SJSA1 (cell line): ENCODE measurements at places on chromosomes 4 and X. TPM values are rescaled to one million over a fixed set of nuclear protein-coding genes. Genes with fewer than 3 reads are reported as not detected.
A peak's percentile ranks its signal among the peaks of the same experiment; 100 is the strongest.

DNA sequence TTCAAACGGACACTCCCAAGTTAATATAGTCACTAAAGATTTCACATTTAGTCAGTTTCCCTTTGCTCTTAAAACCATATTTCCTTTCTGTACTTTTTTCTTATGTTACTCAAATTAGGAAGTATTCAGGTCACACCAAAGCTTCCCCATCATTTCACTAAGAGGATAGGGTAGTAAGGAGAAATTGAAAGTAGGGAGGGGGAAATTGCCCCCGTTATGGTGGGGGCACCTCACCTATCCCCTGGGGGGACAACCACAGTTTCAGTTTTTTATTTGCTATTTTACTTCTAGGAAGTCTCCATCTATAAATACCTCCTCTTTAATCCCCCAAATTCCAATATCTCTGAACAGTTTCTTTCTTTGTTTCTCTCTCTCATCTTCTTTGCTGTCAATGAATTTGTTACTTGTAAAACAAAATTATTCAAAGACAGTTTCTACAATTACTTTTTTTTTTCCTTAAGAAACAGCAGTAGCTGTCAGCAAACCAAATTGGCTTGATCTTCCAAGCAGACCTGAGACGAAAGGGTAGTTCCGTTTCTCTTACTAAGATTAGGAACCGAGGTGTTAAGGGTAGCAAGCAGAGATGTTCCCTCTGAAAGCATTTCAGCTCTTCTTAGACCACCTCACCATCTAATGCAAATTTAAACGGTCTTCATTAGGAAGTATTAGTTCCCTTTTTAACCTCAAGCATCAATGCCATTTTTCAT lies 160.2 kb upstream of the KLF3 start:
- no peak for DNase-seq

GRCh38 chrX:101931136-101931487 lies 715 bp downstream of the ZMAT1 start:
- DNase-seq, result no peak

GRCh38 chrX:96929036-96929435 lies 45.3 kb downstream of the RPA4 start:
- DNase-seq, result no peak

DNA sequence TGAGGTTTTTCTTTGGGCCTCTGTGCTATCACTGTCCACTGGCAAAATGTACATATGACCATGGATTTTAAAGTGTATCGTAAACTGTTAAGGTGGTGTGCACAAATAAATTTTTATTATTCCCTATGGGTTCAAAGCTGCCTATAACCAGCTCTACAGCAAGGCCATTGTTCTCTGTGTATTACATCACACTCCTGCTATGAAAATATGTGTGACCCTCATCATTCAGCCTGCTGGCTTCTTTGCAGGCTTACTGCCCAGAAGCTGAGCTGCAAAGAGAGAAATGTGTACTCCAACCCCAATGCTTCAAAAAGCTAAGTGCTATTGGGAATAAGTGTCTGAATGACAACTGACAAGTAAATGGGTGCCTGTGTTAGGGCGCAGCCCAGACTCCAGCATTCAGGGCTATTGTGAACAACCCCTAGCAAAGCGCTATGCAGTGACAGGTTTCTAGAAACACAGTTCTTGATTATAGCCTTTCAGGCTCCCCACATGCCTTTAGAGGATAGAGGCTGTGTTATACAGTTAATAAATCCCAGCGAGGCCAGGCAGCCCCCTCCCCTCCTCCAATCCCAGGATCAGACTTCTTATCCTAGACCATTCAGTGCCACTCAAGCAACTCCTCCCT lies 220.4 kb upstream of the RADX start:
- DNase-seq, result no peak

GRCh38 chr4:85149676-85150075 lies 183.2 kb upstream of the WDFY3 start:
- no peak for DNase-seq

- peak; percentile 82 for DNase-seq
Observed at GRCh38 chr4:182752158-182752910, 164.9 kb downstream of the DCTD start.

- peak; percentile 29 for DNase-seq
Observed at GRCh38 chr4:183074288-183074990, 24.6 kb upstream of the WWC2 start.

GRCh38 chrX:65706041-65706828 lies 38.8 kb downstream of the MSN start:
- peak; percentile 37 for DNase-seq

DNA sequence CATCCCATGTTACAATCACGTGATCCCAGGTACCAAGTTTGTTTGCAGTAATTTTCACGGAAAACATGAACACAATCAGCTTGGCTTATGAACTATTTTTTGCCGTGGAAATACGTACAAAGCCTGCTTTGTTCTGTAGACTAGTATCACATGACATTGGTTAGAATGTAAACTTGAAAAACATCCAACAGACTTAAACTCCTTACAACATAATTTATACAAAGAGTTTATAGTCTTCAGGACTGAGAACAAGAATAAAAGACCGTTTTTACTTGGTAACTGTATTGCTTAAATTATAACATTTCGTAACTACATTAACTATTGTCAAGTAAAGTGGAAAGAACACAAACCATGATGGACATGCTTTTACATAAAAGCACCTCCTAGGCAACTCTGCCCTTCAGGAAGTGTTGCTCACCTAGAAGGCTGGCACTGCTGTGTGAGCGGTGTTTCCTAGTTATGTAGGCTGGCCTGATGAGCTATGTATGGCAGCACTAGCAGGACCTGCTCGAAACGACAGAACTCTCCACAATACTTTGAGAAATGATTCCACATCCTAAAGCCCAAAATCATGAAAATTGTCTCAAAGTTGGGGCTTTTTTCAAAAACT lies 41.8 kb upstream of the WDR1 start:
- DNase-seq, result no peak

DNA sequence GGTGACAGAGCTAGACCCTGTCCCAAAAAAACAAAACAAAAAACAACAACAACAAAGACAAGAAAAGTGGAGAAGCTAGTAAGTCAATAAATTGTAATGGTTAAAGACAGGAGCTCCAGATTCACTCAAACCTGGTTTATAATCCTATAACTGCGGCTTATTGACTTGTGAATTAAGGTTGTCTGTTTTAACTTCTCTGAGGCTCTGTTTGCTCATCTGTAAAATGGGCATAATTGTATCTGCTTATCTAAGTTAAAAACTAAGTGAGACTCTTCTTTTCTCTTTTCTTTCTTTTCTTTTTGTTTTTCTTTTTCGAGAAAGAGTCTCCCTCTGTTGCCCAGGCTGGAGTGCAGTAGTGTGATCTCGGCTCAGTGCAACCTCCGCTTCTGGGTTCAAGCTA lies 84.9 kb downstream of the SOWAHB start:
- no peak for DNase-seq

DNA sequence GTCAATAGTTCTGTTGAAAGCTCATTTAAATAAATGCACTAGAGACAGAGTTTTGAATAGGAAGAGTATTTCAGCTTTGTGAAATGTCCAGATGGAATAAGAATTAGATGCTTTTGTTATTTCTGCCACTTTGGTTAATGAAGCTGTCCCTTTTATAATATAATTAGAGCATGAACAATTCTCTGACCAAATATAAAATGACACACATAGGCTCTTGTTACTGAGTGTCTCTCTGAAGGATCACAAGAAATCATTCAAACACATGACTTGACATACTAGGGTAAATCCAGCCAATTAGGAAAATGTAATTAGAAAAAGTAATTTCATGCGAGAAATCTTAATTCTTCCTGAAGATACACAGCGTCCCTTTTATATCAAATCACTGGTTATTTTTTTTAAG lies 68.4 kb upstream of the DDIT4L start:
- DNase-seq, result no peak

DNA sequence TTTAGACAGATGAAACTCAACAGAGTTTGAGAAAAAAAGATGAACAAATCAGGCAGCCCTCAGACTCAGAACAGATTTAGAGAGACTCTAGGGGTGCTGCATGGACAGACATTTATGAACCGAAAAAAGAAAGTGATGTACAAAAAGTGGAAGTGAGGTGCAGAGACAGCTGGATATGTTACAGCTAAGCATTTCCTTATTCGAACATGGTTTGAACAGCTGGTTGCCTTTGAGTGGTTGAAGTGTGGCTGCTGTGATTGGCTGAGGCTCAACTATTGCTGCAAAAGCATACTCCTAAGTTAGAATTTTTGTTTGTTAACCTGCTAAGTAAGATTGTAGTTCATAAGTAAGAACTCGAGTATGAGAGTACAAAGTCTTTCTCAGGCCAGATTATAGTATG lies 331.5 kb upstream of the PABPC4L start:
- no peak for DNase-seq

DNA sequence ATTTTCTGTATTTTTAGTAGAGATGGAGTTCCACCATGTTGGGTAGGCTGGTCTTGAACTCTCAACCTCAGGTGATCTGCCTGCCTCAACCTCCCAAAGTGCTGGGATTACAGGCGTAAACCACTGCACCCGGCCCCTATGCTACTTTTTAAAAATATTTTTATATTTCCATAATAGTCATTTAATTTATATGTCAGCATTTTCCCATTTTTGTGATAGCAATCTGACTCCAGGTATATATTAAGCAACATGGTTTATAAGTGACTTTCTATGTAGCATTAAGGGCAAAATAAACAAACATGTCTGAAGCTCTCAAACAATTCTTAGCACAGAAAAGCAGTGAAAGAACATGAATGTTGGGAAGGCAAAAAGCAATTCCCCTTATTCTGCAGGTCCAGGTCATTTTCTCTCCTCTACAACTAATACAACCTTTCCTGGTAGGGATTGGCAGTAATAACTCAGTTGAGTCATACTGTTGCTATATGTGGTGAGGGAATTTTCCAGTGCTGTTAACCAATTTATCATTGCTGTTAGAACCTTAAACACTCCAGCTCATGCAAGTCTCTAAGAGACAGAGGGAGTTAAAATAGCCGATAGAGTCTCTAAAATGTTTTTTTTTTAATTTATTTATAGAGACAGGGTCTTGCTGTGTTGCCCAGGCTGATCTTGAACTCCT lies 24.0 kb downstream of the SMIM14 start:
- no peak for DNase-seq

DNA sequence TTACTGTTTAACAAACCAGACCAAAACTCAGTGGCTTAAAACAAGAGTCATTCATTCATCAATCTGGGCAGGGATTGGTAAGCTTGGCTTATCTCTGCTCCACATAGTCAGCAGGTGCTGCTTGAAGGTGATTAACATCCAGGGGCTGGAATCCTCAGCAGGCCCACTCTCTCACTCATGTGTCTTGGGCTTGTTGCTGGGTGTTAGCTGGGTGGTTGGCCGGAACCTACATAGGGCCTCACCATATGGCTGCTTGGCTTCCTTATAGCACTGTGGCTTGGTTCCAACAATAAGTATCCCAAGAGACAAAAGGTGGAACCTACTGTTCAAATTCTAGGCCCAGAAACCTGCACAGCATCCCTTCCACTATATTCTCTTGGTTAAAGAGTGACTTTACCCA lies 125.0 kb downstream of the RASGEF1B start:
- no peak for DNase-seq

DNA sequence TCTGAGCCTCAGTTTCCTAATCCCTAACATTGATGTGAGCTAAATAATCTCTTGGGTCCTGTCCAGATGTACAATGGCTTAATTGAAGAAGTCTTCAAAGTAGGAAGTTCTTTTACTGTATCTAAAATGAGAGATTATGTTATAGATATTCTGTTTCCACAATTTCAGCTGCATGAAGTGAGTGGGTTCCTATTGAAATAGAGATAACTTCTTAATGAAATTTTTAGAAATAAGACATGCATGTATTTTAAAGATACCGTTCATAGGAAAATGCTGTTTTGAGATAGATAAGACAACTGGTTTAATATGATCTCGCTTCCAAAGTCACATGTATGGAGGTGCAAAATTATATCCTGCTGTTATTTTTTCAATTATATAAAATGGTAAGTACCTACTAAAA lies 71.9 kb downstream of the CLDN22 start:
- DNase-seq, result no peak

Gene ABLIM2
- 0.13 TPM in 1 of 2 replicates, not detected in the other for total RNA-seq

Gene CDKN2AIP
- total RNA-seq, result 21.7 and 24.7 TPM in 2 replicates

Gene TLR8
- total RNA-seq, result not detected in 2 replicates

Gene GSX2
- total RNA-seq, result not detected in 2 replicates

Gene PF4V1
- not detected in 2 replicates for total RNA-seq

Gene TMPRSS11D
- total RNA-seq, result not detected in 2 replicates
